GM18507 (cell line): ENCODE measurements at places on chromosomes 16 and 17.

DNA sequence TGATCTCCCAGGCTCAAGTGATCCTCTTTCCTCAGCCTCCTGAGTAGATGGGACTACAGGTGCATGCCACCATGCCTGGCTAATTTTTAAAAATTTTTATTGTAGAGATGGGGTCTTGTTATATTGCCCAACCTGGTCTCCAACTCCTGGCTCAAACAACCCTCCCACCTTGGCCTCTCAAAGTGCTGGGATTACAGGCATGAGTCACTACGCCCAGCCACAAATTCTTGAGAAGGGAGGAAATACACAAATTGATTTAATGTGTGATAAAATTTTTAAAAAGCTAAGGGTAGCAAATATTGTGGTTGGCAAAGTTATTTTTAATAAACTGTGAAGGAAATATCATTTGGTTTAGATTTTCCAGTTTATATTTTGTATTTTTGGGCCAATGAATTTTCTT is 9.6 kb downstream of the ITGAD start:
- no peak for DNase-seq

DNA sequence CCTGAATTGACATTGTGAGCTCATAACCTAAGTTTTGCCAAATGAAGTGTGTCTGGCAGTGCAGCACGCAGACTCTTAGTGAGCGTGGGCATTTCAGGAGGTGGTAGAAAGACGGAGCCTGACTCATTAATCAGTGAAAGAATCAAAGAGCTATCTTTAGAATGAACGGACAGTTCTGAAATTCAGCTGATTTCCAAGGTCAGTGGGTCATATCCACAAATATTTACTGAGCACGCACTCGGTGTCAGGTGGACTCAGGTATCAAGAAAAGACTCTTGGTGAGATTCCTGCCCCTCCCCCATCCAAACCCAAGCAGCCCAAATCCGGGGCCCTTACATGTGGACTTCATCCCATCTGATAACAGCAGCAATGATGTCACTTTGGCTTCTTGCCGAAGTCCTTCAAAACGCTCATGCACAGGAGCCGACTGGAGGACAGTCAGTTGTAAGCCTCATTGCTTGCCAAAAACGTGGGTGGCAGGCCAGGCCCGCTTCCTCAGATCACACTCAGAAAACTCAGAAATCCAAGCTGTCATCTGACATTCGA is 185.8 kb downstream of the HS3ST3A1 start:
- no peak for DNase-seq

GRCh38 chr17:80146121-80147034 is 550 bp downstream of the EIF4A3 start:
- DNase-seq = no peak

- no peak for DNase-seq
Observed at GRCh38 chr16:83271970-83272575, 535.7 kb upstream of the HSBP1 start.

GRCh38 chr16:81926036-81926435 is 85.2 kb downstream of the SDR42E1 start:
- DNase-seq = no peak

DNA sequence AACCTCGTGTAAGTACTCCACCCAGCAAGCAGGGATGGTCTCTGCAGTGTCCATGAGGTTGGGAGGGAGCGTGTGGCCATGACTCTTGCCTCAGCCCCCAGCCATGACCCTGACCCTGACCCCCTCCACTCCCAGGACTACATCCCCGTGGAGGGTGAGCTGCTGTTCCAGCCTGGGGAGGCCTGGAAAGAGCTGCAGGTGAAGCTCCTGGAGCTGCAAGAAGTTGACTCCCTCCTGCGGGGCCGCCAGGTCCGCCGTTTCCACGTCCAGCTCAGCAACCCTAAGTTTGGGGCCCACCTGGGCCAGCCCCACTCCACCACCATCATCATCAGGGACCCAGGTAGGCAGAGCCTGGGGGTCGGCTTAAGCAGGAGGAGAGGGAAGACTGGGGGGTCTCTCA is 16.3 kb downstream of the GALK1 start:
- no peak for DNase-seq

- no peak for DNase-seq
Observed at GRCh38 chr16:59336136-59336695, 602.1 kb upstream of the GOT2 start.

- DNase-seq = no peak
Observed at GRCh38 chr17:36993227-36993626, 44.5 kb downstream of the AATF start.

DNA sequence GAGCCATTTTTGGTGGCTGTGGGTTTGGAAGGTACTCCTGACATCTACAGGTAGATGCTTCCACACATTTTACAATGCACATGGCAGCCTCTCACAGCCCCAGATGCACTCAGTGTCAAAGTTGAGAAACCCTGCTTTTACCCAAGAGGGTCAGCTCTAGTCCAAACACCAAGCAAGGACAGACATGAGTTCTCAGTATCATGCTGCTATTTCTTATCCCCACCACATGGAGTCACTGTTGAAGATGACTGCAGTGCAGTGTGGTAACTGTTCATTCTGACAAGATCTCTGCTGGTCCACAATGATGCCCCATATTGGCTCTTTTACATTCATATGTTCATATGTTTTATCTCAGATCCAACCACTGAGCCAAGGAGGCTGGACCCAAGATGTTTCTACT is 50.5 kb upstream of the SALL1 start:
- no peak for DNase-seq

- DNase-seq = no peak
Observed at GRCh38 chr17:62614142-62614541, 13.3 kb upstream of the MRC2 start.

DNA sequence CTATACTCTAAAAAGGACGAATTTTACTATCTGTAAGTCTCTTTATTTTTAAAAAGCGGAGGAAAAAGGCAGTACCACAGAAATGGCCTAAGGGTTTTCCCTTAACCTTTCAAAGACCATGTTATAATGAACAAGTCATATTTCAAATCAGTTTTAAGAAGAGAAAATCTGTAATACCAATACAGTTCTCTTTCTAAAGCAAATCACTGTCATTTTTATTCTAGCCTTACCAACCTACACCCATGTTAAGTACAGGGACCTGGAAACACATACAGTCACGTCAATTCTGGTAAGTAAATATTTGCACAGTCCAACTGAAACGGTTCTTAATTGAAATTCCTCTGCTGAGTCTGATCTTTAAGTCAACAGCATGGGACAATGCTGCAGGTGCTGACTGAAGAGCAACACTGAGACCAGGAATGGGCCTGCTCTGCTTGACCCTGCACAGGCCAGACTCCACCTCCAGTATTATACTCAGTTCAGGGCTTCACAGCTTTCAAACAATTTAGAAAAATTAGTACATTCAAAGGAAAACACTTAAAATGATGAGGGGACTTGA is 20.2 kb downstream of the MBTPS1 start:
- no peak for DNase-seq

GRCh38 chr17:73791631-73792030 is 147.4 kb upstream of the SDK2 start:
- no peak for DNase-seq

DNA sequence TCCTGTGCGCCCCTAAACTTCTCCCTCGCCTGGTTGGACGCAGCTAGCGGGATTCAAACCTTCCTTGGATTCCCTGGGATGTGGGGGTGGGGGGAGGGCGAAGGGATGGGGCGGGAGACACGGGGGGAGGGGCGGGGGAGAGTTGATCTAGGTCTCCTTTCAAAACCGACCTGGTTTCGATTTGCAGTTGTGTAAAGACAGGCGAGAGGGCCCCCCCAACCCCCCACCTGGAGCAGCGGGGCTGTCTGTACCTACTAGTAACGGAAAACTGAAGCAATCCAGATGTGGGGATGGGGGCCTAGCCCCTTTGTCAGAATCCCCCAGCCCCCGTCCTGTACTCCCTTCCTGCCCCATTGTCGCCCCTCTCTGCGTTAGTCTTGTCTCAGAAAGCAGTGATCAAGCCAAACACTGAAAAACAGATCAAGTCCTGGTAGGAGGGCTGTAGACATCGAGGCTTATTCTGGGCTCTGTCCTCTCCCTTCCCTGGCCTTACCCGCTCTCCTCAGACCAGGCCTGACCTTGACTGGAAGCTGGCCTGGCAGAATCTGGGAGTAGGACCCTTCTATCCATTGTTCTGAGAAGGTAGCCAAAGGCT is 902 bp downstream of the DLX4 start:
- DNase-seq = no peak

- no peak for DNase-seq
Observed at GRCh38 chr16:48574140-48574539, 35.8 kb downstream of the N4BP1 start.

DNA sequence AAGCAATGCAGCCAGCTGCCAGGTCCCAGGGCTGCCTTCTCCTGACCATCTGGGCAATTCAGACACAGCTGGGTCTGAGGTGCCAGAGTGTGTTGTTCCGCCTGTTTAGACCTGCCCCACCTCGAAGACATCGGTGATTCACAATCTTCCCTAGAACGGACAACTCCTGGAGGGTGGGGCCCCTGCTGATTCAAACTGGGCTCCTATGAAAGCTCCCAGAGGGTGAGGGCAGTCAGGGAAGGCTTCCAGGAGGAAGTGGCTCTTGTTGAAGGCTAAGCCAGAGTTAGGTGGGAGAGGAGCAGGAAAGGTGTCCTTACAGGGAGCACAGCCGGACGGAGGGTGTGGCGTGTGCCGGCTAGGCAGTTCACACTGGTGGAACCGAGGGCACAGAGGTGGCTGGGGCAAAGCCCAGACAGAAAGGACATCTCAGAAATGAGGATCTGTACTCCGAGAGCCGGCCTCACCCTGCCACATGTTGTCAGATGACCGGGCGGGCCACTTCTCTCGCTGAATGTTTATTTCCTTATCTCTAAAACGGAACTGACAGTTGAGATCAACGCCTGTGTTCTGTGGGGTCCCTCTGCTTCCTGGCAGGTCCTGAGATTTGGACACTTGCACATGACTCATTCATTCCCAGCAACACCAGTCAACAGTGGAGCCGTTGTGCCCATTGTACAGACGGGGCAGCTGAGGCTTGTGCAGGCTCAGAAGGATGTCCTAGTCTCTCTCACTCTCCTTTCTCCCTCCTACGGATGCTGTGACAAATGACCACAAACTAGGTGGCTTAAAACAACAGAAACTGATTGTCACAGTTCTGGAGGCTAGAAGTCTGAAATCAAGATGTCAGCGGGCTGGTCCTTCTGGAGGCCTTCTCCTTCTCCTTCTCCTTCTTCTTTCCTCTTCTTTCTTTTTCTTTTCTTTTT is 26.9 kb upstream of the LITAF start:
- no peak for DNase-seq

GRCh38 chr17:7147772-7148171 is 31.4 kb downstream of the ASGR1 start:
- DNase-seq = no peak

DNA sequence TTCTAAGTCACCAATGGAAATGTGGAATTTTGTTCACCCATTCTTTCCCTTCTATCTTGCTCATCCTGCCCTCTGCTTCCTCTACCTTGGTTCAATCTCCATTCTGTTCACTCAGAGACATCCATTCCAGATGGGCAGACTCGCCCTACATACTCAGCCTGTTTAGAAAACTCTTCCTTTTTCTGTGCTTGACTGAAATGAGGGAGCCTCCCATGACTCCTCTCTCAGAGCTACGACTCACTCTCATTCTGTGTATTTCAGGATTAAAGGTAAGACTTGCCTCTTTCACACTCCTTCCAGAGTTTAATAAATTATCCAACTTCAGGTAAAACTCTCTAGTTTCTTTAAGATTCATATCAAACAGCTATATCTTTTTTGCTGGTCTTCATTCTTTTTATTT is 182.8 kb downstream of the HS3ST3A1 start:
- DNase-seq = no peak

GRCh38 chr17:46730026-46730425 is 88.5 kb downstream of the WNT3 start:
- DNase-seq = no peak

DNA sequence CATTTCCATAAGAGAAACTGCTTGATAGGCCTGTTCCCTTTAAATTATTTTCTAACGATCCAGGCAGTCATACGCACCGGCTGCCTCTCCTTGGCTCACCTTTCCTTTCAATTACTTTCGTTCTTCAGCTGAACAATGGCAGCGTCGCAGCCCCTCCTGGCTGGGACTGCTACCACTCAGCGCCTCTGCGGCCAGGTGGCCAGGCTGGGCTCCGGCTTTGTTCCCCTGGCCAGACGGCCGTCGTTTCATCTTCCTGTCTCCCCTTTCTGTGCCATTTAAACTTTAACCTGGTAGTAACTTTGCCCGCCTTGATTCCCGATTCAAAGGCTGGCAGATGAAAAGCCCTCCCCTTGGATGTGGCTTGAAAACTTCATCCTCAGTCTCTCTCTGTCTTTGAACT is 79.0 kb downstream of the C16orf78 start:
- no peak for DNase-seq

DNA sequence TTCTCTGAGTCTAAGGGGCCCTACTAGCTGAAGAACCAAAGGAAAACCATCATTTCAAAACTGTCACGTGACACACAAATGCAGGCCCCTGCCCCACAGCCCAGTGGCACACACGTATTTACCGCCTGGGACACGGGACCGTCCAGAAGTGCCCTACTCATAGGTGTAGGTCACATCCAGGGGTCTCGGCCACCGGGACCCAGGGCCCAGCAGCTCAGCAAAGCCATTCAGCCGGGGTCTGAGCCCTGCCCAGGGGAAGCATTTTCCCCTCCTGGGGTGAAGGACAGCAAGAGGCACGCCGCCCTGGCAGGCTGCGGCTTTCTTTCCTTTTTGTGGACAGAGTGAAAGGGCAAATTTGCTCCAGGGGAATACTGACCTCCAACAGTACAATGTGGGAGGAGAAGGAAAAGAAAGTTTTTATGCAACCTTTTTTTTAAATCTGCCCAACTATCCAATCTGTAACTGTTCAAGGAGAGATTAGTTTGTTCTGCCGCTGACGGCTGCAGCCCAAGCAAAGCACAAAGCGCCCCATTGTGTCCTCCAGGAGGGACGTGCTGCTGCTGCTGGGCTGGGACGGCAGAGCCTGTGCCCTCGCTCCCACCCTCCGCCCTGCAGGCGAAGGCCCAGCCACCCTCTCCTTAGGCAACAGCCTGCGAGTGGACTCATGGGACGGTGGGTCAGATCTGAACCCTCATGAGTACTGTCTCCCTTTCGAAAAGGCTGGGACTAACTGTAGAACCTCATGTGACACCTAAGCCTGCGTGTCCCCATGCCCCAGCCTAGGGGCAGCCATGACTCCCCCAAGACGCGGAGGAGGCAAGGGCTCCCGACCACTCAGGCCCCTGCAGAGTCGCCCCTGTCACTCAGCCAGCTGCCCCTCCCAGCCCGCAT is 21.3 kb downstream of the SLC7A5 start:
- no peak for DNase-seq

DNA sequence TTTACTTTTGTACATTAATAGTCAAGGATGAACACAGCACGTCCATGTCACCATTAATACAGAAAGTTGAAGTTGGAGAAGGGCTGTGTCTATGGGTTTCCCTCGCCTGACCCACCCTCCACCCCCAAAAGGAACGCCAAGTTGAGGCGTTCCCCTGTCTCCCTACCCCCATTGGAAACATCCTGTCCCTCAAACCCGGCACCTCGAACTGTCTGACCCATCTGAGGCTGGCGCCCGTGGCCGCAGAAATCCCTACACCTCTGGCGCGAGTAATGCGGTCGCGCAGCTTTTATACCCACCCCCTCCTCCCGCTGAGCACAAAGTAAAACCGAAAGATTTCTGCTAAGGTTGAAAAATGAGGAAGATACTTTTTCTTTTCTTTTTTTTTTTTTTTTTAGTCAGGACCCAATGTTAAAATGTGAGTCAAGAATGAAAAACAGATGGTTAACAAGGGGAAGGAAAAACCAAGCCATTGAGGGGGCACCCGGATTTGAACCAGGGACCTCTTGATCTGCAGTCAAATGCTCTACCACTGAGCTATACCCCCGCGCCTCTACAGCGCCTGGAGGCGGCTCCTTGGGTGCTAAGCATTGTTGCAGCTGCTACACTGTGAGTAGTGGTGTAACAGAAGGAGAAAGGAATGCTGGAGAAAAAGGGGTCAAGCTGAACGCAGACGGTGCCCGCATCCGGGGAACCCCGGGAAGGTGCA is 887 bp upstream of the LASP1 start:
- DNase-seq = peak; percentile 70
